ENCODE measurements at places on chromosomes 5 and 9.

DNA sequence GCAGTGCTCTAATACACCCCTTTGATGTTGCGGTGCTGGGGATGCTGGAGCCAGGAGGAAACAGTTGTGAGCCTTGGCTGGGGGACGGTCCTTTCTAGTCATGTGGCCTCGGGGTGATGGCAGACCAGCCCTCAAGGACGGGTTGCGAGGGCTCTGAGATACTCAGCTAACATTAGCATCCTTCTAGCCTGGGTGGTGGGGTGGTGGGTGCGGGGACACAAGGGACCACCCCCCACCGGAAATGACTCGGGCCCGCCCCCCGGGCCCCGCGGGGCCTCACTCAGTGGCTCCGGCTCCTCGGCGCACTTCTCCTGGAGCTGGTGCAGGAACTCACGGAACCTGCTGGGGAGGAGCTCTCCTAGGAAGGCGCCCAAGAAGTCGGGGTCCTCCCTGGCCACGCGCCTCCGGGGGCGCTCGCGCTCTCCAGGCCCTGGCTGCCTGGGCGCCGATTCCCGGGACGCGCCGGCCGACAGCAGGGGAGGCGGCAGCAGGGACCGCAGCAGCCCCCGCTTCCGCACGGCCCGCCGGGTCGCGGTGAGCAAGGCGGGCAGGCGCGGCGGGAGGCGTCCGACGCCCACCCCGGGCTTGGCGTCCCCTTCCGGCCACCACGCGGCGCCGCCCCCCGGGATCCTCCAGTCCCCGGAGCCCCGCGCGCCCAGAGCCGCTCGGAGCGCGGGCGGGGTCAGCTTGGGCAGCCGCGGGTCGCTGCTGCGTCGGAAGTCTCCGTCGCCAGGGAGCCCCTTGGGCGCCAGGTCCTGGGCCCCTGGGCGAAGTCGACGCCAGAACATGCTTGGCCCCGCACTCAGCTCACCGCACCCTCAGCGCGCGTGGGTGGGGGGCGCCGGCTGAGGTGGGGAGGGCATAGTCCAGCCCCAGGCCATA lies 873 bp downstream of the C9orf50 start:
- DNase-seq: no peak

GRCh38 chr5:155189981-155190380 lies 176.4 kb downstream of the KIF4B start:
- DNase-seq: no peak

GRCh38 chr5:154858972-154859871 lies 795 bp downstream of the CNOT8 start:
- DNase-seq: no peak

GRCh38 chr9:84811072-84811750 lies 141.7 kb downstream of the NTRK2 start:
- DNase-seq: no peak

DNA sequence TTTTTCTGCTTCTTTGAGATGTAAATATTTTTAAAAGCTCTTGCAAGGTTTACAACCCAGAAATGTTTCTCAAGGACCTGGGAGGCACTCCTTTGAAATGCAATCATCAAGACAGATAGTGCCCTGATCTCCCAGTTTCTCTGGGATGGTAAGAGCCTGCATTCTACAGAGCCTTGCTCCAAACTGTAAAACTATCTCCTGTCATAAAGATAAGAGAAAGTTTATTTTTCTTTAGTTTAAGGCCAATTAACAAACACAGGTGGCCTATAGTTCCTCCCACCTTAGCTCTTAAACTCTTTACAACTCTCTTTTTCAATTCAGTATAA lies 1231.1 kb upstream of the NUDT12 start:
- DNase-seq: no peak

DNA sequence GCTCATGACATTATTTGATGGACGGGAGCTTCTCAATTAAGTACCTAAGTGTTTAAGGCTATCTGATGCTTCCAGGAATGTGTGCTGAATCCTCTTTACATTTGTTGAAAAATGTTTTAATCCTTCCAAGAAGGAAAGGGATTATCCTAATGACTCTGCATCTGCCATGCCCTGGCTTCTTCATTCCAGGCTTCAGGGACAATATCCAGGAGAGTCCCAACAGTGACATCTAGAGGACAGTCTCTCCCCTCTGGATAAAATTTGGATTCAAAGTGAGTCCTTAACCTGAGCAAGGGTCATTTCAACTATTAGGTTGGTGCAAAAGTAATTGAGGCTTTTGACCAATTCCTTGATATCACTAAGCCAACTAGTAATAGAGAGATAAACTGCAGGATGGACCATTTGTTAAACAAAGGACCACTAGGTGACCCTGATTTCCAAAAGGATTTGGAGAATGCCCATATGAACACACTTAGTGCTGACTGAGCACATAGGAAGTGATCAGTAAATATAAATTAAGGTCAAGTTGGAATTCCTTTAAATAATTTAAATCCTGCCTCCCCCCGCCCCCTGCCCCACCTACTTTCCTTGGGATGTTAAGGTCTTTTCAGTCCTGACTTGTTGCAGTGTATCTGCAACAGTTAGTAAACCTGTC lies 19.1 kb downstream of the TNFSF8 start:
- no peak for DNase-seq

Measured in HS-5 (cell line).